ENCODE measurements at places on chromosomes 12 and 14.

DNA sequence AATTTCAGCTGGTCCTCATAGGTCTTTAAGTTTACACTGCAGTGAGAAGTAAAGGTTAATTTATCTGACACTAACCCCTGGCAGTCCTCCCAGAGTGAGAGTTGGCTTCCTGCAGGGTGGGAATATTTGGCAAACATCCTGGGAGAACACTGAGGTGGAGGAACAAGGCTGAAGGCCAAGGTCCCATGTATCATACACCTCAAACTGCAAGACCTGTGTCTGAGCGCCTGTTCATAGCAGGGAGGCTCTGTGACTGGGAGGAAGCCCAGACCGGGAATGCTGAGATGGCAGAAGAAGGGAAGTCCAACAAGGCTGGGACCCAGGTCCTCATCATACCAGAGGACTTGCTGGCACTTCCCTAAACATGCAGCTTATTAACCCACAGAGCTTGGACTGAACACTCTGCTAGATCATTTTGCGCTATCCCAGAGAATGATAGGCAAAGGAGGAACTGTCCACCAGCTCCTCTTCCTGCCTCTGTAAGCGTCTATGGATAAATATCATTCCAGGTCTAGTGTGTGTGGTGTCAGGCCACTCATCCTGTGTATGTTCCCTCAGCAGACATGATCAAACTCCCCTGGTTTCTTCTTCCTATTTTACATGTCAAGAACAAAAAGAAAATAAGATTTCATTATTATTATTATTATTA lies 199.6 kb upstream of the CNOT2 start:
- DNase-seq: no peak

- no peak for DNase-seq
These were observed 168.6 kb downstream of the NOVA1 start for GRCh38 chr14:26429205-26429604.

GRCh38 chr12:26473291-26473690 lies 277.9 kb downstream of the SSPN start:
- DNase-seq: no peak

DNA sequence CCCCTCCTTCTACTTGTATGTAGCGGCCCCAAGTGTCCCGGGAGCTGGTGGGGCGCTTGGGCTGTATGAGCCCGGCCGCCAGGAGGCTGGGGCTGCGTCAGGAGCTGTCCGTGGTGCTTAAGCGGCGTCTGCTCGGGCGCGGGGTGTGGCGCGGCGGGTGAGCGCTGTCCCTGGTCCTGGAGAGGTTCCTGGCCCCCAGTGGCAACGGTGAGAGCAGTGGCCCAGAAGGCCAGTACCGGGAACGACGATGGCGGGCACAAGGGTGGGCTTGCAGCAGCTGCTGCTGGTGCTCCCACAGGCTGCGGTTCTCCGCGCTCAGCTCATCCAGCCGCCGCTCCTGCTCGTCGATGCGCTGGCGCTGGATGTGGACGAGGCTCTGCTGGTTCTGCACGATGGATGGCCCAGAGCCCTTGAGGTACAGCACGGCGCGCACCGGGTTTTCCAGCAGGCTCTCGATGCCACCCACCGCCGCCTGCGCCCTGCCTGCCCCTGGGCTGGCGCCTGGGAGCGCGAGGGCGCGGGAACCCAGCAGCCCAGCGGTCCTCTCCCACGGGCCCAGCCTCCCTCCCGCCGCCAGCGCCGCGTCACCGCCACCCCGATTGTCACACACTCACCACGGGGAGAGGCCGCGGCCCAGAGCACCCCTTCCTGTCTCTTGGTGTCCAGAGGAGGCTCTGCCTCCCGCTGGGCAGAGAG lies 41.9 kb upstream of the FKBP4 start:
- DNase-seq: peak; percentile 67

DNA sequence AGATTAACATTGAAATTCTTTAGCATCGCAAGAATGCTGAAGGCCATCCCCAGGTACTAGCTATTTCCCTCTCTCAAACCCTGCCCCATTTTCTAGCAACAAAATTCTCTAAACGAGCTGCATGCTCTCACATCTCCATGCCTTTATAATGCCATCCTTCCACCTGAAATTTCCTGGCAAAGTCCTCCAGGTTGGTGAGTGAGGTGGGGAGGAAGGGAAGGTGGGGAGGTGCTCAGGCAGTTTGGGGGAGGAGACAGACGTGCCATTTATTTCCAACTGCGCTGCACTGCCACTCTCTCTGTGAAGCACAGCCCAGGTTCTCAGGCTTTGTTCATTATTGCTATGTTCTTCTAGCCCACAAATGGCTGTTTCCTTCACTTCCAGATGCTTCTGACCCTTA lies 208.4 kb downstream of the PAWR start:
- no peak for DNase-seq

DNA sequence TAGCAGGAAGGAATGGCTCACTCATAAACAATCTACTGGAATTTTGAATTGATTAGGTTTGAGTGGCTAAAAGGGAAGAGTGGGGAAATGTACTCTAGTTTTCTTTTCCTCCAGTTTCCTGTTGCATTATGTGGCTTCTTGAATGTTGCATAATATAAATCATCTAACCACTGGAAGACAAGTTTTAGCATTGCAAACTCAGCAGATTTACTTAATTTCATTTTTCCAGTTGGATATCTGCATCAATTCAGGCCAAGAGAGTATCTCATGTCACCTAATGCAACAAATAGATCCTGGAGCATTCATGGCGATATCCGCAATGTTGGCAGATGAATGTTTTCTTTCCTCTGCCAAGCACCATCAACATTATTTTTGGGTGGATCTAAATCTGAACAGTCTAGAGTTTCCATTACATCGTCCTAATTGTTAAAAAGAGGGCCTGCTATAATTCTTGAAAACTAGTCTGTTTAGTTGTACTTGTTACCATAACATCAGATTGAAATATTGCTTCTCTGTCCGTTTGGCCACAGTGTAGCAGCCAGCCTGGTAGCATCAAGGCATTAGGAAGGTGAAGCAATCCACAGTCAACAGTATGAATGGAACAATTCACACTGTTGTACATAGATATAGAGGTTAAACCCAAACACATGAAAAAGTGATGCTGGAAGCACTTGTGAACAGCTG lies 544.2 kb downstream of the ETNK1 start:
- DNase-seq: no peak

DNA sequence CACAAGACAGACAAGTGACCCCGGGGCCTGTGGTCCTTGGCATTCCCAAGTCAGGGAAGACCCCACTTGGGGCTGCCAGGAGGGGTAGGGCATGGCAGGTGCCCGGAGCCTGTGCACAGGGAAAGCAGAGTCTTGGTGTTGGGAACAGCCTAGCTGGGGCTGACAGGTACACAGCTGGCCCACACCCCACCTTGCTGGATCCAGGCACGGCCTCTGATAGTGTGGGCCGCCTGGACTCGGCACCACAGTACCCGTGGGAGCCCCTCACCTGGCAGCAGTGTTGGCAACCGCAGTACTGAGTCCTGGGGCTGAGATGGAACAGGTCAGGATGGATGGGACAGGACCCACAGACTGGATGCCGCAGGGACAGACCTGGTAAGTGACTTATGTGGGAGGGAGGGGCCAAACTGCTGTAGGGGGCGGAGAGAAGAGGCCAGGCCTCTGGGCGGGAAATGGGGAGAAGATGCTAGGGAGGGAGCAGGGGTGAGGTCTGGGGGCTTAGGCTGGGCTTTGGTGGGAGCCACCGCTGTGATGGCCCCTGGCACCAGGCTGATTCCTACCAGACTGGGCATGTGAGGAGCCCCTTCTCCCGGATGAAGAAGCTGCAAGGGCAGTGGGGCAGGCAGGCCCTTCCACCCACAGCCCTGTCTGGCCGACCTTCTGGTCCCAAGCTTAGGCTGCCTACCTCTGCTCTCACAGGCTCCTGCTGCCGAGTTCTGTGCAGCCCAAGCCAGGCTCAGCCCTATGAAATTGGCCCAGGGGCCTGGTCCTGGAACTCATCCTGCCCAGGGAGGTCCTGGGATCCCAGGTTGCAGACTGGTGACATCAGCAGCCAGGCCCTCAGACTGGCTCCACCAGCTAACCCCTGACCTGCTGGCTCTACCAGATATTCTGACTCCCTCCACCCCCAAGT lies at the start of gene TGM1:
Gene TGM1 (minus strand): TSS at position 357 of the 913 bp plus-strand sequence. CDS start 825 bp downstream, outside the sequence.
- no peak for DNase-seq

GRCh38 chr12:72264548-72265175 lies 7.5 kb upstream of the TRHDE start:
- no peak for DNase-seq

- DNase-seq: no peak
These were observed 178.4 kb downstream of the RIMBP2 start for GRCh38 chr12:130537655-130538054.

- no peak for DNase-seq
These were observed 32.2 kb downstream of the SH2B3 start for GRCh38 chr12:111437816-111438454.

DNA sequence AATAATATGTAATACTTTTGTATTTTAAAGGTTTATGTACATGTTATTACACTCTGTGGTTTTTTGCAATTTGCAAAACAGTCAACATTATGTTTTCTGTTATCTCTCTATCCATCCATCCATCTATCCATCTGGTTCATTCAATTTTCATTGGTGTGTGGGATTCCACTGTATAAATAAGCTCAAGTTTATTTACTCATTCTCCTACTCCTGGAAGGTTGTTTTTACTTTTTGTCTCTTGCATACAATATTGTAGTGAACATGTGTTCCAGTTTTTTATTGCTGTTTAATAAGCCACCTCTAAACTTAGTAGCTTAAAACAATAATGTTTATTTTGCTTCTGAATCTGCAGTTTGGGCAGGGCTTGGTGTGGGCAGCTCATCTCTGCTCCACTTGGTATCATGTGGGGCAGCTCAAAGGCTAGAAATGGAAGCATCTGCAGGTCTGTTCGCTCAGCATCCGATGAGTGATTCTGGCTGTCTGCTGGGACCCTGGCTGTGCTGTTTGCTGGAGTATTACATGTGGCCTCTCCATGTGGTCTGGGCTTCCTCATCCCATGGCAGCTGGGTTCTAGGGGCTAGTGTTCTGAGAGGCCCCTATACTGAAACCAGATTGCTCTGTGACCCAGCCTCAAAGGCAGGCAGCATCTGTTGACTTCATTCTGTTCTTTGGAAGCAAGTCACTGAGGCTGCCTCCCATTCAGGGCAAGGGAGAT lies 98.8 kb downstream of the SLC25A47 start:
- no peak for DNase-seq

GRCh38 chr12:131511803-131512561 lies 198.9 kb upstream of the SFSWAP start:
- no peak for DNase-seq

GRCh38 chr12:115762936-115763335 lies 514.6 kb downstream of the MED13L start:
- DNase-seq: no peak

GRCh38 chr14:23559010-23559925 lies 3.2 kb downstream of the THTPA start:
- no peak for DNase-seq

GRCh38 chr12:85369365-85370154 lies 89.5 kb downstream of the ALX1 start:
- DNase-seq: no peak

- DNase-seq: no peak
These were observed 104.3 kb downstream of the DUSP6 start for GRCh38 chr12:89247967-89248366.

DNA sequence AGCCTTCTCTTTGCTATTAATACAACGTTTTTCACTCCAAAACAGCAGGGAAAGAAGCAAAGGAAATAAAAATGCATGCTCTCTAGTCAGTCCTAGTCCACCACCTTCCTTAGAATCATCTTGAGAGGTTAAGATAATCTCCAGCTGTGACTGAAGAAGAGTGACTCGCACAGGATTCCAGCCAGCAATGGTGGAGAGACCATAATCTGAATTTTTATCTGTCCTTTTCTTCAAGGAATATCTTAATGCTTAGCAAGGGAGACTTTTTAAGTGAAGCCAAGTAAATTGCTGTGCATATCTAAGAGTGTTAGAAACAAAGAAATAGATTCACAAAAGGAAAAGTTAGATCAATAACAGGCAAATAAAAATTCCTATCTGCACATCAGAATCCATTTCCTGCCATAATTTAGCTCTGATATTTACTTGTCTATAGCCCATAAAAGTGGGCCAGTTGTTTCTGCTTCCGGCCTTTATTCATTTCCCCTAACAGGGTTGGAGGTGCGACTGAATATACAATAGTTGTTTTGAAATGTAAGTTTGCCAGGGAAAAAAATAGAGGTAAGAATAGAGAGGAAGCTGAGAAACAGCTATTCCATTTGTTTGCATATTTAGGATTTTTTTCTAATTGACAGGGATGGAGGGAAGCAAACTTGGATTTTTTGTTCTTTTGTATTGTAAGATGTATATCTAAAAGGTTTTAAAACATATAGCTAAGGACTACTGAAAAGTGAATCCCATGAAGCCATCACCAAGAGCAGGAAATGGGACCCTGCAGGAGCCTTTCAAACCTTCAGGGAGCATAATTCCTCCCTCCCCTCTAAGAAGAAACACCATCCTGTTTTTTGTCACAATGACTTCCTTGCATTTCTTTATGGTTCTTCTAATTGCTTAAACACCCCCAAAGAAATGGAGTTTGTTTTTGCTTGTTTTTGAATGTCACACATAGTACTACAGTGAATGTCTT lies 154.0 kb downstream of the ITPR2 start:
- no peak for DNase-seq

DNA sequence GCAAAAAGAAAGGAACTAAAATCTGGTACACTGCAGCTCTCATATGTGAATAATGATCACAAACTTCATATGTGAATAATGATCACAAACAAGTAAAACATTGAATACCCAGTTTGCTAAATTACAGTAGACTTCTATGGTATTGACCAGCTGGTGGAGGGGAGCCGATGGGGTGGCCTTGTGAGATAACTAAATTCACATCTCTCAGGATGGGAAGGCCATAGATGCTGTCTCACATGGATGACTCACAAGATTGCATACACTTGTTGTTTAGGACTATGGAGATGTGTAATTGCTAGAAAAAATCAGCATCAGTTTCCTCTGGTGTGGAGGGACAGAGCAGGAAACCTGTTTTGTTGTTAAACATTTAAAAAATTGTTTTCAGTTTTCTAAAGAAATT lies 49.2 kb downstream of the ACACB start:
- DNase-seq: no peak

- no peak for DNase-seq
These were observed 178.0 kb upstream of the CAND1 start for GRCh38 chr12:67091204-67091603.

GRCh38 chr12:470133-470532 lies 10.4 kb downstream of the B4GALNT3 start:
- no peak for DNase-seq

DNA sequence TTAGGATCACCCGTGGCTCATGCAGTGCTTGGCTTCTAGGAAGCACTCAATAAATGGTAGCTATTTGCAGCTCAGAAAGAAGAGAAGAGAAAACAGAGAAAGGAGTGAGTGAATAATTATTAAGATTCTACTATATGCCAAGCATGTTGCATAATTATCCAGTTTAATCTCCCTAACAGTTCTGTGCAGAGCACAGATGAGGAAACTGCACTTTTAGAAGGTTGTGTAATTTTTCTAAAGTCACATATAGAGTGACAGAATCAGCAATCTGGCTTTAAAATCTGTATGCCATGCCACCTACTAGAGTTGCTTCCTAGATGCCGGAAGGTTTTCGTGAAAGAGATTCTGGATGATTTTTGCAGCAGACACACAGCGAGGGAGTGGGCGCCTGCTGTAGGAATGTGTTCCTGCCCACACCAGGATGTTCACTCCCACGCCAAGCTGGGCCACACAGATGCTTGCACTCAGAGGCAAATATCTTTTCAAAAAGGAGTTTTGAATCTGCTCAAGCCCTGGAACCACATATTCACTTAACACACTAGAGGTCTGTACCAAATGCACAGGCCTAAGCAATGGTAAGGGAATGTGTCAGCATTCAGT lies 50.2 kb upstream of the SMCO2 start:
- DNase-seq: no peak

- no peak for DNase-seq
These were observed 103.1 kb downstream of the HELB start for GRCh38 chr12:66405395-66405794.

Data from stimulated activated CD4-positive, alpha-beta T cell treated with anti-CD3 and anti-CD28 coated beads, Interleukin-12 subunit alpha, Interleukin-12 subunit beta, amount 100 ng/mL, for 24 hours (primary cell).